A549 treated with Hydrocortisone at 1 μM for 4 hours (cell line): ENCODE measurements at places on chromosomes 3 and 15. TPM values are rescaled to one million over a fixed set of nuclear protein-coding genes. Genes with fewer than 3 reads are reported as not detected.

The AHSG gene
- 0.09 to 0.13 TPM (median 0.12 TPM) in 4 of 5 replicates, not detected in the other for total RNA-seq

The RPL4 gene
- total RNA-seq: 5,078 to 6,284 TPM (median 5,277 TPM) in 5 replicates

The NKTR gene
- 8.5 to 12.8 TPM (median 11.0 TPM) in 5 replicates for total RNA-seq

The NDN gene
- 0.05 to 0.12 TPM (median 0.06 TPM) in 3 of 5 replicates, not detected in the others for total RNA-seq

The GCSAM gene
- not detected in 5 replicates for total RNA-seq

The CNTN4 gene
- not detected in 5 replicates for total RNA-seq

The LSAMP gene
- 0.13 to 0.22 TPM (median 0.14 TPM) in 5 replicates for total RNA-seq
